Esophagus mucosa (tissue), 1 donor: ENCODE measurements at places on chromosomes 7 and 10. TPM values are rescaled to one million over a fixed set of nuclear protein-coding genes. Genes with fewer than 3 reads are reported as not detected.

PRPS1L1 gene
- not detected for total RNA-seq

EN2 gene
- total RNA-seq: not detected

ZSWIM8 gene
- 71.7 TPM for total RNA-seq

FAM221A gene
- 4.0 TPM for total RNA-seq

CYP3A4 gene
- total RNA-seq: 0.24 TPM

MMP21 gene
- total RNA-seq: 0.08 TPM

AUTS2 gene
- total RNA-seq: 20.4 TPM

GBX1 gene
- not detected for total RNA-seq

SLC16A12 gene
- total RNA-seq: 0.08 TPM

CARD11 gene
- total RNA-seq: 0.80 TPM

MAGI2 gene
- 0.80 TPM for total RNA-seq

CNPY1 gene
- total RNA-seq: not detected

GALNT17 gene
- 0.36 TPM for total RNA-seq

TAS2R5 gene
- total RNA-seq: 1.0 TPM

PAPSS2 gene
- total RNA-seq: 10.4 TPM

AS3MT gene
- total RNA-seq: 0.12 TPM

ORC5 gene
- total RNA-seq: 15.9 TPM

MEOX2 gene
- 0.60 TPM for total RNA-seq

GIMAP5 gene
- 1.4 TPM for total RNA-seq

PCLO gene
- 4.4 TPM for total RNA-seq

DRGX gene
- total RNA-seq: not detected

HMX3 gene
- total RNA-seq: not detected

MYL10 gene
- not detected for total RNA-seq
